ENCODE measurements at places on chromosomes 12 and 14.

GRCh38 chr12:27304856-27305255 is 27.8 kb upstream of the BMAL2 start:
- DNase-seq, result no peak

- DNase-seq, result no peak
Measured at GRCh38 chr12:88431246-88431645, 149.0 kb downstream of the KITLG start.

- DNase-seq, result no peak
Measured at GRCh38 chr14:99440278-99440677, 40.4 kb downstream of the SETD3 start.

GRCh38 chr14:71290960-71291466 is 383.8 kb downstream of the PCNX1 start:
- DNase-seq, result peak; percentile 43

GRCh38 chr14:101627915-101628262 is 66.6 kb downstream of the DIO3 start:
- no peak for DNase-seq

Measured in stimulated activated naive CD8-positive, alpha-beta T cell treated with anti-CD3 and anti-CD28 coated beads, Interleukin-15, amount 100 ng/mL, for 72 hours (primary cell).